ENCODE measurements at places on chromosomes 1 and 21. TPM values are rescaled to one million over a fixed set of nuclear protein-coding genes. Genes with fewer than 3 reads are reported as not detected.

DNA sequence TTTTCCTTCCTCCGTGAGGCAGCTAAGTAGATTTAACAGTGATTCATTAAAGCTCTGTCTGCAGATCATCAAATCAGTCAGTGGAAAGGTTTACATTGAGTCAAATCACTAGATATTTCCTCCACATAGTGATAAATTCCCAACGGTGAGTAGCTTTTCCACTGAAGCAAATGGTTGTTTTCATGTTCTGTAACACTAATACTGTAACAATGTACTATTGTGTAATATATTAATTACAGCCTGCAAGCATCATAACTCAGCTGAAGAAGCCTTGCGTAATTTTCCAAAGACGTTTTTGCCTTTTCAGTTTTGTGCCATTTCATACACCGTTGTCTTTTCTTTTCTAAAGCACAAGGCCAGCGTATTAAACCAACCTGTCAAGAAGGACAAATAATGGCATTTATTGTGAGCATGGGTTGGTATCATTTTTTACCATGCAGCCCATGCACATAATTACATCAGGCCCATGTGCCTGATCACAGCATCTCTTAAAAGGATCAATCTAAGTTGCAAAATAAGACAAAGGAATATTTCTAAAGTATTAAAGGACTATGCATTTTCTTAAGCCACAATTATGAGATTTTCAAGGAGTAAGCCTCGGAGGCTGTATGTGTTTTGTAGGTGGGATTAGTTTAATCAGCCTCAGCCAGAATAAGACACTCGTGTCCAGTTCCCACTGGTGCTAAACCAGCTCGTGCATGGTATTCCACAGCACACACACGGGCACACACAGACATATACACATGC, 16.7 kb upstream of the PDE9A start:
- H3K27ac ChIP-seq = no peak overlapping the region
- H3K36me3 ChIP-seq = no peaks in the 10 kb centered on the region
- H3K4me3 ChIP-seq = no peak overlapping the region
- DNase-seq = peak; percentile 61
- H3K27me3 ChIP-seq = no peaks in the 10 kb centered on the region

DNA sequence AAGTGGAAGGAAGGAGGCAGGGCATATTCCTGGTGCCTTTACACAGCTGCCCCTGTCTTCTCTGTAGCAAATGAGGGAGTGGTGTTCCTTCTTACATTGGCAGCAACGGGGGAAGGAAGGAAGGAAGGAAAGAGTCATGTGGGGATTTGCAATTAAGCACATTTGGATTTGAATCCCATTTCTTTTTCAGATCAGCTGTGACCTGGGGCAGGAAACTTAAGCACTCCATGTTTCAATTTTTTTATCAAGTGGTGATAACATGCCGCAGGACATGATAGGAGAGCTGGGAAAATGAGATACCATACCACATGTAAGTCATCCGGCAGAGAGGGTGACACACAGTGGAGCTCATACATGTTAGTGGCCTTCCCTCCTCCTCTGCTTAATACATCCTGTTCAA, 186.8 kb downstream of the APP start:
- peaks cover 17% of the 10 kb centered on the region for H3K36me3 ChIP-seq
- H3K4me3 ChIP-seq = no peak overlapping the region
- H3K4me1 ChIP-seq = peaks cover 2% of the 10 kb centered on the region
- no peak for DNase-seq

GRCh38 chr1:59096501-59096900, 200.4 kb upstream of the FGGY start:
- no peaks in the 10 kb centered on the region for H3K36me3 ChIP-seq
- no peak for DNase-seq
- H3K27me3 ChIP-seq = no peaks in the 10 kb centered on the region
- no peak overlapping the region for H3K4me3 ChIP-seq
- H3K4me1 ChIP-seq = peaks cover 2% of the 10 kb centered on the region

DNA sequence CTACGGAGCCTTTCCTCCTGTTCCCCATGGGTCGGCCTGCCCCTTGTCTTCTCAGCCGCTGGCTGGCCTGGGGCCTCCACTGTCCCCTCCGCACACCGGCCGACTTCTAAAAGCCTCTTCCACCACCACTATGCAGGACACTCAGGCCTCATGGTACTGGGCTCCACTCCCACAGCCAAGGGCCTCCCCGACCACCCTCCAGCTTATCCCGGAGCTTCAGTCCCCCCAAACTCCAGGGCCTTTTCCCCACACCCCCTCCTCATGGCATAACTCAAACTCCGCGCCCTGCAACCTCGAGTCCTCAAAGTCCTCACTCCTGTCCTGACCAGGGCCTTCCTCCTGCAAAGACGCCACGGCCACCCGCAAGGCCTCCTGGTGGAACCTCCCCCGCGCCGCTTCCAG, 2.0 kb downstream of the LRRC41 start:
- peaks cover 5% of the 10 kb centered on the region for H3K4me1 ChIP-seq
- H3K36me3 ChIP-seq = peaks cover 10% of the 10 kb centered on the region
- peak overlapping the region; percentile 100 for H3K27ac ChIP-seq
- DNase-seq = no peak
- H3K4me3 ChIP-seq = peak overlapping the region; percentile 97

HCN3 gene
- total RNA-seq = 0.36 TPM

GREM2 gene
- total RNA-seq = 5.0 TPM

- no peak for DNase-seq
- H3K36me3 ChIP-seq = no peaks in the 10 kb centered on the region
- H3K4me1 ChIP-seq = no peaks in the 10 kb centered on the region
- H3K27me3 ChIP-seq = peaks cover 25% of the 10 kb centered on the region
- H3K27ac ChIP-seq = no peak overlapping the region
- no peak overlapping the region for H3K4me3 ChIP-seq
Observed at GRCh38 chr1:148317288-148317985, 165.4 kb upstream of the NBPF11 start.

WNT3A gene
- total RNA-seq = not detected

LCE6A gene
- not detected for total RNA-seq

DNA sequence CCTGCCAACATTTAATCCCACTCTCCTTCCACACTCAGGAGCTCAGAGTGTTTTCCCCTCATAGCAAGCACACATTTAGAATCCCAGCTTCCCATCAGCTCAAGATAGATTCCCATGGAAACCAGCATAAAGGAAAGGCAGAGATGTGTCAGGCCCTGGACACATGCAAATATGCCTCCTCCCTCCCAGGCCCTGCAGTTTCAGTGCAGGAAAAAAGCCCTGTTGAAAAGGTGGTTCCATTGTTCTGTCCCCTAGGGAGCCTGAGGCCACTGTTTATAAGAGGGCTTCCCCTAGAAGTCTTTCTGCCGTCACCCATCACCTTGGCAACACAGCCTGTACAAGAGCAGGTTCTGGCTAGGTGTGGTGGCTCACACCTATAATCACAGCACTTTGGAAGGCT, 3.6 kb downstream of the CACNA1S start:
- DNase-seq = no peak
- no peak overlapping the region for H3K27ac ChIP-seq
- H3K4me1 ChIP-seq = no peaks in the 10 kb centered on the region
- H3K4me3 ChIP-seq = no peak overlapping the region
- no peaks in the 10 kb centered on the region for H3K36me3 ChIP-seq
- H3K27me3 ChIP-seq = peaks cover 66% of the 10 kb centered on the region

- H3K27me3 ChIP-seq = no peaks in the 10 kb centered on the region
- H3K4me3 ChIP-seq = peak overlapping the region; percentile 97
- H3K36me3 ChIP-seq = peaks cover 18% of the 10 kb centered on the region
- peaks cover 3% of the 10 kb centered on the region for H3K4me1 ChIP-seq
- DNase-seq = no peak
- peak overlapping the region; percentile 65 for H3K27ac ChIP-seq
Observed at GRCh38 chr1:6614929-6615785, 1.6 kb downstream of the PHF13 start.

DNA sequence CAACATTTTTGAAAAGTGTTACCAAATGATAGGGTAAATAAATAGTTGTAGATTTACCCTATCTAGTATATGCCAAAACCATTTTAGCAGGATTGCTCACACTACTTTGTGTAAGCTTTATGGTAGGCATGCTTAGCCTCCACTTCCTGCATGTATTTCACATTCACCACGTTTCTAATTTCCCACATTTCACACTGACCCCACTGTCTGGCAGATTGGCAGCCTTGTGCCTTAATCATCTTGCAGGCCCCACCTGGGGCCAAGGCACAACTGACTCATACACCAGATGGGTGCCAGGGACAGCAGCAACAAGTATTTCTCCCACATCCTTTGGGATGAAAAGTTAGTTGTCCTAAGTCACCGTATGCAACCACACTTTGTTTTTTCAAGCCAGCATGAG, 21.2 kb upstream of the CENPF start:
- DNase-seq = peak; percentile 91
- H3K4me3 ChIP-seq = no peak overlapping the region
- H3K27ac ChIP-seq = no peak overlapping the region
- no peaks in the 10 kb centered on the region for H3K36me3 ChIP-seq
- H3K4me1 ChIP-seq = peaks cover 2% of the 10 kb centered on the region
- peaks cover 1% of the 10 kb centered on the region for H3K27me3 ChIP-seq

GRCh38 chr1:105874621-105875020, 1181.9 kb upstream of the PRMT6 start:
- no peaks in the 10 kb centered on the region for H3K27me3 ChIP-seq
- no peak for DNase-seq
- no peak overlapping the region for H3K27ac ChIP-seq
- H3K36me3 ChIP-seq = no peaks in the 10 kb centered on the region
- H3K4me3 ChIP-seq = no peak overlapping the region

- H3K27me3 ChIP-seq = 0 out of 2 replicates have a peak, but pooled peaks cover 1% of the 10 kb centered on the region
- no peaks in the 10 kb centered on the region for H3K36me3 ChIP-seq
- H3K4me3 ChIP-seq = no peak overlapping the region
- H3K27ac ChIP-seq = no peak overlapping the region
Observed at GRCh38 chr1:18560692-18561091, 70.0 kb upstream of the PAX7 start.

GRCh38 chr1:46549697-46550681, 1.5 kb downstream of the KNCN start:
- H3K4me1 ChIP-seq = no peaks in the 10 kb centered on the region
- peak; percentile 46 for DNase-seq
- H3K27me3 ChIP-seq = peaks cover 57% of the 10 kb centered on the region

- H3K27ac ChIP-seq = no peak overlapping the region
- no peaks in the 10 kb centered on the region for H3K27me3 ChIP-seq
- no peak for DNase-seq
- no peaks in the 10 kb centered on the region for H3K36me3 ChIP-seq
Observed at GRCh38 chr1:171890131-171890530, 48.8 kb downstream of the DNM3 start.

PHTF1 gene
- 13.3 TPM for total RNA-seq

GRCh38 chr1:117237726-117238381, 27.1 kb upstream of the VTCN1 start:
- H3K36me3 ChIP-seq = no peaks in the 10 kb centered on the region
- DNase-seq = no peak
- H3K27ac ChIP-seq = no peak overlapping the region
- H3K4me3 ChIP-seq = no peak overlapping the region
- H3K4me1 ChIP-seq = no peaks in the 10 kb centered on the region
- peaks cover 1% of the 10 kb centered on the region for H3K27me3 ChIP-seq

DNA sequence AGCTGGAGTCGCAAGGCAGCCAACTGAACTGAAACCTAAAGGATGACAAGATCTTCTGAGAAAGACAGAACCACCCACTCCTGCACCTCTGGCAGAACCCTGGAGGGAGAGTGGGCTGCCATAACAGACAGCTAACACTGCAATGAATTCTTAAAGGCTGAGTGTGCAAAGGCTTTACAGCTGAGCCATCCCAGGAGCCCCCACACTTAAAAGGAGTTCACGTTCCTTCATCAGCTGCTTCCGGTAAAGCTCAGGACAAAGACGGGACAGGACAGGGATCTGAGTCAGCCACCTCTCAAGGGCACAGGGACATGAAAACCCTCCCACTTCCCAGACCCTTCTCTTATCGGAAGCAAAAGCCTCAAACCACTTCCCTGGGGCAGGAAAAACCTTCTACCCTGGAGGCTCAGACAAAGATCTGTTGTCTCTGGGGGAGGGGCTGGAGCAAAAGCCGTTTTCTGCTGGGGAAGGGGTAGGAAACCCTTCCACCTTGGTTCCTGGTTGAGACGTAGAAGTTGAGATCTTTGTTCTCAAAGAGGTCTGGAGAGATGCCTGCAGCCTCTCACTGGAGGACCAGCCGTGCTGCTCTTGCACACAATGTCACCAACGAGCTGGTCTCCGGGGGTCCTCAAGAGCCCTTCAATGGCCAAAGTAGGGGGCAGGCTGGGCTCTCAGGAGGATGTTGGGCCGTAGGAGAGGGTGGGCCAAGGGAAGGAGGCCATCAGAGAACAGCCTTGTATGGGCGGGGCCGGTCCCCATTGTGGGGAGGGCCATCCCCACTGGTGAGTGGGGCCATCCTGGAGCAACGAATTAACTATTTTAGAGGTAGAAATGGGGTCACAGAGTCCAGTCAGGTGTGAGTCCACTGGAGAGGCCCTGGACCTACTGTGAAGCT, 452.4 kb downstream of the PTPRU start:
- DNase-seq = peak; percentile 88
- H3K36me3 ChIP-seq = no peaks in the 10 kb centered on the region
- H3K4me3 ChIP-seq = no peak overlapping the region
- no peaks in the 10 kb centered on the region for H3K27me3 ChIP-seq
- peak overlapping the region; percentile 22 for H3K27ac ChIP-seq

GRCh38 chr1:37945743-37946702, 830 bp downstream of the INPP5B start:
- H3K4me1 ChIP-seq = peaks cover 8% of the 10 kb centered on the region
- DNase-seq = peak; percentile 95
- peak overlapping the region; percentile 66 for H3K4me3 ChIP-seq
- H3K27me3 ChIP-seq = no peaks in the 10 kb centered on the region
- H3K36me3 ChIP-seq = peaks cover 17% of the 10 kb centered on the region
- peak overlapping the region; percentile 88 for H3K27ac ChIP-seq

- H3K36me3 ChIP-seq = no peaks in the 10 kb centered on the region
- no peak overlapping the region for H3K27ac ChIP-seq
- peaks cover 20% of the 10 kb centered on the region for H3K4me1 ChIP-seq
- DNase-seq = no peak
- H3K27me3 ChIP-seq = no peaks in the 10 kb centered on the region
Observed at GRCh38 chr1:67648582-67649326, 36.2 kb upstream of the GADD45A start.

GRCh38 chr1:41048540-41048939, 27.0 kb upstream of the SLFNL1 start:
- no peak overlapping the region for H3K4me3 ChIP-seq
- H3K36me3 ChIP-seq = peaks cover 32% of the 10 kb centered on the region
- no peak for DNase-seq
- no peaks in the 10 kb centered on the region for H3K27me3 ChIP-seq
- peaks cover 2% of the 10 kb centered on the region for H3K4me1 ChIP-seq
